Central memory CD8-positive, alpha-beta T cell (primary cell): ENCODE measurements at places on chromosomes 6 and 20.

DNA sequence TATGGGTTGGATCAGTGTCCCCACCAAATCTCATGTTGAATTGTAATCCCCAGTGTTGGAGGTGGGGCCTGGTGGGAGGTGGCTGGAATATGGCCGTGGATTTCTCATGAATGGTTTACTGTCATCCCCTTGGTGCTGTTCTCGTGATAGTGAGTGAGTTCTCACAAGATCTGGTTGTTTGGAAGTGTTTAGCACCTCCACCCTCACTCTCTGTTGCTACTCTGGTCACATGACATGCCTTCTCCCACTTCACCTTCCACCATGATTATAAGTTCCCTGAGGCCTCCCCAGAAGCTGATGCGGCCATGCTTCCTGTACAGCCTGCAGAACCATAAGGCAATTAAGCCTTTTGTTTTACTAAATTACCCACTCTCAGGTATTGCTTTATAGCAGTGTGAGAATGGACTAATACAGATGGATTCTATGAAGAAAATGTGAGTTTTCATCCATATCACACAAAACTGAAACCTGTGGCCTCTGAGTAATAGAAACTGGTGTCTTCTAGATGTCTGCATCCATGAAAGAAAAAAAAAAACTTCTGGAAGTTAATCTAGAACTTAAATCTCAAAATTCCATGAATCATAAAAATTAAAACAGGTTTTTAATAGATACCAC lies 39.3 kb downstream of the MBOAT1 start:
- DNase-seq: no peak
- H3K4me3 ChIP-seq: no peak overlapping the region
- peaks cover 32% of the 10 kb centered on the region for H3K4me1 ChIP-seq
- no peak overlapping the region for H3K27ac ChIP-seq

DNA sequence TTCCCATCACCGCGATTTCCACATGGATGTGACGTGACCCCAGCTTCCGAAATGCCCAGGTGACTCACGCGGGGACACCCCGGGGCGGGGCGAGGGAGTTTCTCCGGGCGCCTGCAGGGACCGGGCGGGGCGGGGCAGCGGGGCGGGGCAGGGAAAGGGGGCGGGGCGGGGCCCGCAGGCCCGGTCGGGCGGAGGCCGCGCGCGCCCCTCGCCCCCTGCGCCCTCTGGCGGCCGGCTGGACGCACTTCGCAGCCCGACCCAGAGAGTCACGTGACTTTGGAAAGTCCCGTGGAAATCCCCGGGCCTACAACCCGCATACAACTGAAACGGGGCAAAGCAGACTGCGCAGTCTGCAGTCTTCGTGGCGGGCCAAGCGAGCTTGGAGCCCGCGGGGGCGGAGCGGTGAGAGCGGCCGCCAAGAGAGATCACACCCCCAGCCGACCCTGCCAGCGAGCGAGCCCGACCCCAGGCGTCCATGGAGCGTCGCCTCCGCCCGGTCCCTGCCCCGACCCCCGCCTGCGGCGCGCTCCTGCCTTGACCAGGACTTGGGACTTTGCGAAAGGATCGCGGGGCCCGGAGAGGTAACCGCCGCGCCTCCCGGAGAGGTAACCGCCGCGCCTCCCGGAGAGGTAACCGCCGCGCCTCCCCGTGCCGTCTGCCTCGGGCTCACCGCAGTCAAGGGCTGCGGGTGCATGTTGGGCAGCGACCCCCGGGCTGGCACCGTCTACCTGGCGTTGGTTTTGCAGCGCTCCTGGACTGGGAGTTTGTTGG lies at the start of gene TNFAIP3:
Gene TNFAIP3, plus strand, starts transcription at position 346 of the 771 bp plus-strand sequence. CDS start 3,969 bp downstream, outside the sequence.
- peak within 1 kb of the TSS; percentile 99 for H3K27ac ChIP-seq
- DNase-seq: peak; percentile 86
- H3K4me3 ChIP-seq: peak within 1 kb of the TSS; percentile 86
- peaks cover 61% of the 10 kb centered on the region for H3K4me1 ChIP-seq

DNA sequence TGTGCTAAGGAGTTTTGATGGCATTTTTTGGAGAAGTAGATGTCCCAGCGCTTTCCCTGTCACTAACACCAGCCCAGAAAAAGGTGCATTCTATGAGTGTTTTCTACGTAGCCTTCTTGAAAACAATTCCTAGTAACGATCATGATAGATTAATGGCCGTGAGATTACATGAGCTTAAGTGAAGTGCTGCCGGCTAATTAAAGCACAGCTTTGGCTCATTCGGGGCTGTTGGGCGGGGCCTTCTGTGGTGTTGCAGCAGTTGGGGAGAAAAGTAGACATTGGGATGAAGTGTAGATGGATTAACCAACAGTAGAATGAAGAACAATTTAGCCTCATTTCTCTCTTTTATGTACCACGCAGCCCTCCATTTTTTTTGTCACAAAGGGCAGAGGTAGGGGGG lies 20.8 kb upstream of the TRAF3IP2 start:
- no peaks in the 10 kb centered on the region for H3K4me1 ChIP-seq
- peaks cover 1% of the 10 kb centered on the region for H3K36me3 ChIP-seq
- H3K27ac ChIP-seq: no peak overlapping the region
- H3K27me3 ChIP-seq: no peaks in the 10 kb centered on the region
- DNase-seq: no peak

DNA sequence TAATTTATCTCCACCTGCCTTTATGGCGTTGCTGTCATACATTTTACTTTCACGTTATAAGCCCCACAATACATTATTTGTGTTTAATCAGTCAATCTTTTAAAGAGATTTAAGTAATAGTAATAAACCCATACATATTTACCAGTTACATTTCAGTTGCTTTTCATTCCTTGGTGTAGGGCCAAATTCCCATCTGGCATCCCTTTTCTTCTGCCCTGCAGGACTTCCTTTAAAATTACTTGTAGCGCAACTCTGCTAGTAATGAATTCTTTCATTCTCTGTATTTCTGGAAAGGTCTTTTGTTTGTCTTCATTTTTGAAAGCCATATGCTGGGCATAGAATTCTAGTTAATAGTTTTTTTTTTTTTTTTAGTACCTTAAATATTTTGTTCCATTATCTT lies 24.9 kb downstream of the ZNF334 start:
- no peaks in the 10 kb centered on the region for H3K4me1 ChIP-seq
- no peak overlapping the region for H3K4me3 ChIP-seq
- H3K27ac ChIP-seq: no peak overlapping the region
- H3K27me3 ChIP-seq: peaks cover 85% of the 10 kb centered on the region
- no peak for DNase-seq
- H3K36me3 ChIP-seq: no peaks in the 10 kb centered on the region
